Stimulated activated CD4-positive, alpha-beta T cell treated with anti-CD3 and anti-CD28 coated beads, Interleukin-12 subunit alpha, Interleukin-12 subunit beta, amount 100 ng/mL, for 4 hours (primary cell): ENCODE measurements at places on chromosomes 11 and 22.
A peak's percentile ranks its signal among the peaks of the same experiment; 100 is the strongest.

DNA sequence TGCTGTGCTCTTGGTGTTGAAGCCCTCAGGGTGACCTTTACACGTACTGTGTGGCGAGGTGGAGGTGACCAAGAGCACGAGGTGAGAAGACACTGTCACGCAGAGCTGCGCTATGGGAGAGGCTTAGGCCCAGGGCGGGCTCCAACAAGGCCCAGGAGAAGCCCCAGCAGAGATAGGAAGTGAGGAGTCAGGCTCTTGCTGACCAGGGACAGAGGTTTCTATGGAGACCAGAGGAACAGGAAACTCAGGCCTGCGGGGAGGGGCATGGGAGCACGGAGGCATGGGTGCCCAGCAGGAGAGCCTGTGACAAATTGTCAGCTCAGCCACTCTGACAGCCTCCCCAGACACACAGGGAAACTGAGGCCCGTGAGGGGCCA is 15.8 kb downstream of the DGKZ start:
- DNase-seq: no peak

- DNase-seq: no peak
These were observed 46.2 kb downstream of the C11orf71 start for GRCh38 chr11:114354076-114354475.

- DNase-seq: peak; percentile 62
These were observed 2.3 kb downstream of the C1QTNF5 start for GRCh38 chr11:119338318-119338890.

DNA sequence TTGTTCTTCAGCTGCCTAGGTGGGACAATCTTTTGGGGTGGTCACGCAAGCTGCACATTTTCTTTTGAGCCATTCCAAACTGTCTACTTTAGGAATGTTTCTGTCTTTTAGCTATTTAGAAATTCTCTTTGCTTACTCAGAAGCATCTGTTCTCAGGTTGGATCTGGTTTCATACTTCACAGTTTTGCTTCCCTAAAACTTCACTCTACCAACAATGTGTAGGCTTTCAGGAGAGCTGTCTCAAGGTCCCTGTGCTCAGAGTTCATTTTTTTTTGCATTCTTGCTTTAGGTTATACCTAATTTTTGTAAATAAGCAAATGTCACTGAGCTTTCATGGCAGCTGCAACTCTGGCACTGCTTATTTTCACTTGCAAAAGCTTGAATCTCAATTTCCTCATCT is 36.7 kb downstream of the CCDC90B start:
- no peak for DNase-seq

GRCh38 chr22:46262449-46263215 is 511 bp downstream of the PKDREJ start:
- no peak for DNase-seq

GRCh38 chr11:71103266-71103665 is 149.1 kb downstream of the SHANK2 start:
- DNase-seq: no peak

- DNase-seq: no peak
These were observed 8.8 kb downstream of the HSPA8 start for GRCh38 chr11:123052901-123053721.

GRCh38 chr11:70027451-70027850 is 50.7 kb upstream of the ANO1 start:
- no peak for DNase-seq
